ENCODE measurements at places on chromosomes 12 and 14.

GRCh38 chr12:102959391-102959790 lies 1.9 kb downstream of the ASCL1 start:
- DNase-seq, result no peak

DNA sequence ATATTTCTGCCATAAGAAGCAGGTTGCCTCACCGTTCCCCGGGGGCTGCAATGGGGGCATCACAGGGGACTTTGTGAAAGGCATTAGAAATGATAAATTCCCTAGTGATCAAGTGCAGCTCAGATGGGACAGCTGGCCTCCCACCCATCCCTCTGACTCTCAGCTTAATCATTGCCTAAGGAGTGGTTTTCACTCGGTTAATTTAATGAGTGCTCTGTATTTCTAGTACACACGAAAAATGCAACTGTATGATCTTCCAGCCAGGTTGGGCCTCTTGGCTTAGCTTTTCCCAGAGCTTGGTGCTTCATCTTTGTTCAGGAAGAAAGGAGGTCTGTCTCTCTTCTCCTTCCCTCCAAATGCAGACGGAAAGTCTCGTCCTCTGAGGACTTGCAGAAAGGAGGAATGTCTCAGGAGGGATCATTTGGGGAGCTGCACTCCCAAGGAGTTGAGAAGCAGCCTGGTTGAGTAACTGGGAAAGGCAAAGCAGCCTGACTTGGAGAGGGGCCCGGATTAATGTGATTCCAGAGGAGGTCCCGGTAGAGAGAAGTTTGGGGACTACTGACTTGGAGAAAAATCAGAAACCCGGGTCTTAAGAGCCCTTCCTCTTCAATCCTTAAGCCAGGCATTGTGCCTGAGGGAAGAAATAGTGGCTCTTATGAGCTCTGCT lies 7.2 kb downstream of the CD9 start:
- no peak for DNase-seq

DNA sequence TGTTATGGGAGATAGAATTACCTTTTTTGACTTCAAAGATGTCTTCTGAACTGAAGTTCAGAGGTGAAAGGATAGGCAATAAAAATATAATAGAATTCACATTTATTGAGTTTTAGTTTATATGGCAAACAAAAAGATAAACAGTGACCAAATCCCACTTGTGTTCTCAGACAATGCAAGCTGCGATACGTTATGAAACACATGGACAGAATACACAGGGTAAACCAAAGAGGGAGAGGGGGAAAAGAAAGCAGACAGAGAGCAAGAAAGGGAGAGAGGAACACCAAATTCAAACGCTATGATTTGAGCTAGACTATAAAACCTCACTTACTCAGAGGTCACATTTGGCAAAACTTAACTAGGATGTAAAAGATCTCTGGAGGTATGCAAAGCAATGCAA lies 238.2 kb upstream of the FLRT2 start:
- DNase-seq, result no peak

DNA sequence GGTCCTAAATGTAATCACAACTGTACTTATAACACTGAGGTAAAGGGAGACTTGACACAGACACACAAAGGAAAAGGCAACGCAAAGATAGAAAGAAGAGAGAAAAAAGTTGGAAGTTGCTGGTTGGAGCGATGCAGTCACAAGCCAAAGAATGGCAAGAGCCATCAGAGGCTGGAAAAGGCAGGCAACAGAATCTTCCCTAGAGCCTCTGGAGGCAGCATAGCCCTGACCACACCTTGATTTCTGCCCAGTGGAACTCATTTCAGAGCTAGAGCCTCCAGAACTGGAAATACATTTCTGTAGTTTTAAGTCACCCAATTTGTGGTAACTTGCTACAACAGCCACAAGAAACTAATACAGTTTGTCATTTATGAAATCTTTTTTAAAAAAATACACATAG lies 89.2 kb downstream of the PUS7L start:
- no peak for DNase-seq

- DNase-seq, result no peak
These were observed 615.4 kb downstream of the C12orf50 start for GRCh38 chr12:87413784-87414183.

DNA sequence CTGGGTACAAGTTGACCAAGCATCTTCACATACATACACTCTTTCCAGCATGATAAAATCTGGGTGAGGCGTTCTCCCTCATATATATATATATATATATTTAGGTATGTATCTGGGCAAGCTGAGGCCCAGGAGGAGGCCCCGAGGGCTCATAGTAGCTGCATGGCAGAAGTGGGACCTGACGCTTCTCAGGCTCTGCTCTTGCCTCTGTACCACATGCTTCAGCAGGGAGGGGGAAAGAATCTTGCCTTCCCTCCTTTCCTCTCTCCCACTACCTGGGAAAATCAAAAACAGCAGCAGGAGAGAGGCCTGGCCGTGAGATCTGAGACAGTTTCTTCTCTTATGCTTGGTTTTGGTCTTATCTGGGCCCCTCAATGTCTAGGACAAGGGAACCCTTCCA lies 9.2 kb downstream of the PPP1R1A start:
- no peak for DNase-seq

DNA sequence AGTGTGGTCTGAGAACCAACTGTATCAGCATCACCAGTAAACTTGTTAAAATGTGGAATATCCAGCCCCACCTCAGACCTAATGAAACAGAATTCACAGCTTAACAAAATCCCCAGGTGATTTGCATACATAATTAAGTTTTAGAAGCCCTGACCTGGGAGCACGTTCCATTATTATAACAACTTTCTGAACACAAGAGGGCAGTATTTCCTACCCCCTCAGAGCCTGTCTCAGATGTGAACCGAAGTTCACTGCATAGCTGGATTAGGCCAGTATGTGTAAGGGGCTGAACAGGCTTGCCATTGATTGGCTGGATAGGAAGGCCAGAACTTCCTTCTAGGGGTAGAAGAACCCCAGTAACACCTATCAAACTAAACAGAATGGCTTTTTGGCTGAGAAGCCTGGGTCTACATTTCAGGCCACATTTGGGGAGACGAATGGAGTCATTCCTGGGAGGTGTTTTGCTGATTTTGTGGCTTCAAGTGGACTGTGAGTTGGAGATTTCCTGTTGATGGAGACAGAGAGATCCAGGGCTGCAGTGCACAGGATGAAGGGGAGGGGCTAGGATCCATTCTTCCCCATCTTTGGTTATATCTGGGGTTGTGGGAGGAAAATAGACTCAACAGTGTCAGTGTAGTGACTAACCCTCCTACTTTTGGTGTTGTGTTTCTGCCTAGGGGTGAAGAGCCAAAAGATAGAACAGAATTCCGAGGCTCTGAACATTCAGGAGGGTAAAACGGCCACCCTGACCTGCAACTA lies 94.7 kb upstream of the OR4E1 start:
- DNase-seq, result no peak

- peak; percentile 88 for DNase-seq
These were observed 43.4 kb downstream of the RNF34 start for GRCh38 chr12:121443193-121443870.

DNA sequence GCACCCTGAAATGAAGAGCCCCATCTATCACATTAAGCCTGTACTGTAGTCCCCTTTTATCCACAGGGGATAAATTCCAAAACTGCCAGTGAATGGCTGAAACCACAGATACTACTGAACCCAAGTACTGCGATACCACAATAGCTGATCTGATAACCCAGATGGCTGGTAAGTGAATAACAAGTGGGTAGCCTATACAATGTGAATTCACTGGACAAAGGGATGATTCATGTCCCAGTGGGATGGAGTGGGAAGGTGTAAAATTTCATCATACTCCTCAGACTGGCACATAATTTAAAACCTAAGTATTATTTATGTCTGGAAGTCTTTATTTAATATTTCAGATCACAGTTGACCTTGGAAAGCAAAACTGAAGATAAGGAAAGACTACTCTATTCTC lies 201.3 kb downstream of the GPHN start:
- peak; percentile 71 for DNase-seq

DNA sequence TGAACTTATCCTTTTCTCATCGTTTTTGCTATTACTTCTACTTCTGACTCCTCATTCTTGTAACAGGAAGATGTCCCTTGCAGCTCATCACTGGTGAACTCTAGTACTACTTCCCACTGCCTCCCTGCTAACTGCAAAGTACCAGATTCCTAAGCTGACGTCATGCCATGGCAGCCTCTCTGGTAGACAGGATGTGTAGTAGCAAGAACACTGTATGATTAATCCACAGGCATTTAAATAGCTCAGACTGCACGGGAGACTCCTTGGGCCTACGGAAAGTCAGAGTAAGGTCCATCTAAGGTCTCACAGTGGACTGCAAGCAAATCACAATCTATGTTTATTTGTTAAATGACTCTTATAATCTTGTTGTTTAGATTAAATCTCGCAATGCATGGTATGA lies 43.5 kb downstream of the DNAI7 start:
- peak; percentile 98 for DNase-seq

Data from foreskin fibroblast (primary cell).